ENCODE measurements at places on chromosomes 4 and X.

DNA sequence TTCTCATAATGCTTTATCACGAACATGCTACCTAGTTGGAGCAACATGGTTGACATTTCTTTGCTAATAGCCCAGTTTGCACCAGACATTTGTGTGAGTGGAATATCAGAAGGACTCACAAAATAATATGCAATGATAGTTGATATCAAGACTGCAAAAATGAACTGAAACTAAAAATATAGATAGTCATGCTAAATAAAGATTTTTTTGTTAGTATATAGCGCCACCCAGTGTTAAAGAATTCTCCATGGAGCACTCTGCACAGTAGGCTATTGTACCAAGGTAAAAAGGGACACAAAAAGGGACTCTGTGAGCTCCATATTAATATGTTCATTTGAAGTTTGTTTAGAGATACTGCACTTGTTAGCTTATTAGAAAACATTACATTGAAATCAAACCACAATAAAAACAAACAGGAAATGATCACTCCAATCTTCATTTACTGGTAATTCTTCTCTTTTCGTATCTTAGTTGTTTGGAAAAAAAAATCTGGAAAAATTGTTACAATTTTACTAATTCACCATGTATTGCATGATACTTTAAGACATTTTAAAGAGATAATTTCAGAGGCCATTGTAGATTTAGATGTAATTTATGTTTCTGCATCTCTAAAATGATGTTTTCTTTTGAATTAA, 1509.6 kb downstream of the ADGRL3 start:
- no peak for DNase-seq

DNA sequence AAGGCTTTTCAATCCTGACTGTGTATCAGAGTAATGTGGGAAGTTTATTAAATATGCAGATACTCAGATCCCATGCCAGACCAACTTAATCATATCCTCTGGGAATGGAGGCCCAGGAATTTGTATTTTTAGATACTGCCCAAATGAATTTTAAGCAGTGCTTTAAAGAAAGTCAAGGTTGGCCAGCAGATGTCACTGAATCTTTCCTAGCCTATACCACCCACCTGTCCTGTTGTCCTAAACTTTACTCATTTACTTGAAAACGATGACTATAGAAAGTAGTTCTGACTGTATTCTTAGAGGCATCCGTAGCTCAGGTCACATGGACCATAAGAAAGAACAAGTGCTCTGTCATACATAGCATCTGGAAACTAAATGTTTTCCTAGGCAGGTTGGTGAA, 79.9 kb downstream of the AMOT start:
- no peak for DNase-seq

GRCh38 chr4:30538794-30539193, 181.4 kb upstream of the PCDH7 start:
- no peak for DNase-seq

- no peak for DNase-seq
These were observed 13.2 kb downstream of the FGA start for GRCh38 chr4:154577324-154577723.

DNA sequence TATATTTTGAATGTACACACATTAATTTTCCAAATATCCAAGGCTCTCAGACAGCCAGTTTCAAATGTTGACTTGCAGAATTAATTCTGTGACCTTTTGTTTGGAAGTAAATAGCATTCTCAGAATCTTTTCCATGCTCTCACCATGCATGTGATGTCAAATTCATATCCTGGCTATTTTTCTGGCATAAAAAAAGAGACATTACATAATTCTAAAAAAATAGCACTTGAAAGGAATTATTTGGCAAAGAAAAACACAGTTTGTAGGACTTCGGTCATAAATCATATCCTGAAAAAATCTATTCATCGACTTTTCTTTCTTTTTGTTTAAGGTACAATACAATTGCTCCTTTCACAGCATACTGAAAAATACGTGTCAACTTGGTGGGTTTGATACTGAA, 111.2 kb downstream of the GLRA3 start:
- no peak for DNase-seq

All from endodermal cell (in vitro differentiated cells).